Retina (tissue), 1 donor: ENCODE measurements at places on chromosomes 11 and 22.

DNA sequence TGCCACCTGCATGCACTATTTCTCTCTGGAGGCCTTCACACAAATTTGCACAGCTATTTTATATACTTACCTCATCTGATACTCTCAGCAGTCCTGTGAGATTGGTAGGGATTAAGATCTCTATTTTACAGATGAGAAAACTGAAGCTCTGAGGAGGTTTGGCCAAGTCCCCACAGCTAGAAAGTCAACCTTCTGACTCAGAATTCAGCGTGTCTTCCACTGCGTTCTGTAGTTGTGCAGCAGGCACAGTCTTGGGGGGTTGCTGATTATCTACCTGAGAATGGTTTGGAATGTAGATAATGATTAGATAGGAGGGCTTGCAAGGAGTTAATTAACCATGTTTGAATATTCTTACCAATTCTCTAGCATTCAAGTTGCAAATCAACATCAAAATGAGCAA, 2.5 kb upstream of the SORL1 start:
- no peak for DNase-seq

DNA sequence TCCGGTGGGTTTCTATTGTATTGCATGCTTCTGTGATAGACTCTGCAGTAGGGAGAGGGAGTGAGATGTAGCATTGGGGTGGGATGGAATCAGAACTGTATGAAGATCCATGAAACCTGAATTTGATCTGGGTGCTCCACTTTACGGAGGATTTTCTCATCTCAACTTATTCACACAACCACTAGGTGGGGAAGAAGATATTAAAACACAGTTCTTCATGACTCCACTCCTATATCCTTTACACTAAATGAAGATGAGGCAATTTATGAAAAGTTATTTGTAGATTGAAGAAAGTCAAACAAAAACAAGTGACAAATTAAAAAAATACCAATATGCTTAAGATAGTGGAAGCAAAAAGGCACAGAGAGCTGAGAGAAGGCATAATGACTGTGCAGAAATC, 92.6 kb upstream of the PDGFD start:
- no peak for DNase-seq

DNA sequence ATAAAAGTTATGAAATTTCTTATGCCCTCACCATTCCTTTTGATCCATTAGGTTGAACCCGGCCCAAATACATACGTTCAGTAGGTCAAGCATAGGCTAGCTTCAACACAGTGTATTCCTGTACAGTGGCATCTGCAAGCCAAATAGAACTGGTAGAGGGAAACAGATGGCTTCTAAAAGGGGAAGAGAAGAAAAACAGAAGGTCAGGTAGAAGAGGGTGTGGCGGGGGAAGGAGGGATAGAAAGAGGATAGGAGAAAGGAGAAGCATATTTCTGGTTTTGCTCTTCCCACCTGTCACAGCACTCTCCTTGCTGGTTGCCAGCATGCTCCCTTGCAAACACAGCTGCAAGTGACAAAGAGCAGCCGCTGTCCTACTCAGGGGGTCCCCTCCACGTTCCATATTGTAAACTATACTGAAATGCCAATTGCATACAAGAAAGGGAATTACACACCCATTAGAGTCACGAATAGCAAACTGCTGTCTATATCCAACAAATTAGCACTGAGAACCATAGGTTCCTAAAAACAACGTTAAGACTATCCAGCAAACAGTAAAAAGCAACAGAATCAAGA, 71.8 kb downstream of the PHF21A start:
- no peak for DNase-seq

- no peak for DNase-seq
Observed at GRCh38 chr11:63710476-63711217, 29.3 kb downstream of the RTN3 start.

GRCh38 chr11:106996691-106997090, 21.6 kb downstream of the GUCY1A2 start:
- no peak for DNase-seq

- DNase-seq = no peak
Observed at GRCh38 chr11:9660886-9661285, 3.0 kb upstream of the SWAP70 start.

GRCh38 chr11:114284021-114284420, 12.2 kb upstream of the NNMT start:
- no peak for DNase-seq
